ENCODE measurements at places on chromosomes 3 and 15.

DNA sequence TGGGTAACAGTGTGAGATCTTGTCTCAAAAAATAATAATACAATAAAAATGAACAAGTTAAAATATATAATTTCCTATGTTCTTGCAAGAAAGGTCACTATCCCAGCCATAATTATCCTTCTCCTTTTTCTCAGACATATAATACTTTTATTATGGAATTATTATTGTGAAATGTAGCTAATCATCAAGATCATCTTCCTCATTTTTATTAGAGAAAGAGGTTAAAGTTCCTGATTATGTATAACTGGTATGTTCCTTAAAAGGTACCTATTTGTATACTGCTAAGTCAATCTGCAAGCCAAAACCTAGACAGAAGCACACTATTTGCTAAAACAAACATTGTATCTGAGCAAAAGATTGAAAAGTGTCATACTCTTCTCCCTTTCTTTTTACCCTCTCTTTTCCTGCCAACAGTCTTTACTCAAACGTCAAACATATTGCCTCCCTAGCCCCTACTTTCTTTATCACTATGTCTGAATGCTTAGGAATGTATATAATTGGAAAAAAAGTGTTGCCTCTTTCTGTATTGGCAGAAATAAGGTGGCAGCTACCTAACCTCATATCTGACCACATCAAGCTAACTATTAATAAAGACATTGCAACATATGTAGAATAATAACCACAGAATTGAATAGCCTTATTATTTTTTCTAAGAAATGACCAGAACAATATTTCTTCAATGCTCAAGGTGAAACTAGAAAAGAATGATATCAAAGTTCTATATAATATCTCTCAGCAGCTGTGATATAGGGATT lies 18.5 kb downstream of the SEC11A start:
- no peak overlapping the region for H3K27ac ChIP-seq
- H3K36me3 ChIP-seq: no peaks in the 10 kb centered on the region
- no peaks in the 10 kb centered on the region for H3K4me1 ChIP-seq
- H3K4me3 ChIP-seq: no peak overlapping the region
- no peaks in the 10 kb centered on the region for H3K27me3 ChIP-seq

DNA sequence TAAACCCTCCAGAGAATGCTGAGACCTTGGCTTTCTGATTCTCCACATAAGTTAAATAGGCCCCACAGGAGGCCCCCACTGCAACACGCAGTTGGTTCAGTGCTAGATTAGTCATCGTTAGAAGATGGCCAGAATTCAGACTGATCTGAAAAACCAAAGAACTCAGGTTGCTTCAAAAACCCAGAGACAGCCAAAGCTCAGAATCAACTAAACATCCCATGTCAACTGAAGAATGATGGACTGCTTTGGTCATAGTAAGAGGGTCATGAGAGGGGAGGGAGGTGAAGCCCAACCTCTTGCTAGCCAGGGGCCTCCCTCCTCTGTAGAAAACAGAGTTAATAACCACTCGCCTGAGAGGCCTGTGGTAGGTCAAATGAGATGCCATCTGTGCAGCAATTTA lies 93.1 kb downstream of the AKAP13 start:
- no peaks in the 10 kb centered on the region for H3K27me3 ChIP-seq
- H3K4me1 ChIP-seq: peaks cover 1% of the 10 kb centered on the region
- H3K36me3 ChIP-seq: no peaks in the 10 kb centered on the region

DNA sequence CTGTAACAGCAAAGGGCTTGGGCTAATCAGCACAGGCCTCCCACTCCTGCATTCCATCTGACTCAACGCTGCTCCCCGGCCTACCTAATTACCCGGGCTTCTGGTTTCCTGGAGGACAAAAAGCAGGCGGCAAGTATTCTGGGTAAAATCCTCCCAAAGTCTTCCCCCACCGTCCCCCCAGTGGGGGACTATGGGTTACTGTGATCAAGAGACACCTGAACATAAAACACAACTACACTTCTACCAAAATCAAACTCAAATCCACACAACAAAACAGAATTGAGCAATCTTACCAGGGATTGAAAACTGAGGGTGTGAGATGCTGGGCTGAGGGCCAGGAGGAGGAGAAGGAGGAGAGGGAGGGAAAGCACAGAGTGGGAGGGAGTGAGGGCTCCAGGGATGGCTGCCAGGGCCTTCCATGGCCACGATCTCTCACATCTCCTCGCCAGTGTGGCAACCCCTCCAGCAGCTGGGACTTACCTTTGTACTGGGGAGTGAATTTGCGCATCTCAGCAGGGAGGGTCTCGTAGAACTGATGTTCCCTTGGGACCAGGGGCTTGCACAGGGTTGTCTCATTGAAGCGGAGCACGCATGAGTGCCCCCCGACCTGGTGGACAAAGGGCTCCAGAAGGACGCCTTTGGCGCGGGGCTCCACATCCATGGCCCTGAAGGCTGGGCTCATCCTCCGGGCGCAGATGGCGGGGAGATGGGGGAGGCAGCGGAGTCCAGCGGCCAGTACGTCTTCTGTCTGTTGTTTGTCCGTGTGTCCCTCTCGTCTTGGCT lies 9.1 kb upstream of the NCKIPSD start:
- no peak overlapping the region for H3K4me3 ChIP-seq
- peaks cover 1% of the 10 kb centered on the region for H3K4me1 ChIP-seq
- no peak for DNase-seq
- peaks cover 31% of the 10 kb centered on the region for H3K36me3 ChIP-seq
- H3K27ac ChIP-seq: no peak overlapping the region

DNA sequence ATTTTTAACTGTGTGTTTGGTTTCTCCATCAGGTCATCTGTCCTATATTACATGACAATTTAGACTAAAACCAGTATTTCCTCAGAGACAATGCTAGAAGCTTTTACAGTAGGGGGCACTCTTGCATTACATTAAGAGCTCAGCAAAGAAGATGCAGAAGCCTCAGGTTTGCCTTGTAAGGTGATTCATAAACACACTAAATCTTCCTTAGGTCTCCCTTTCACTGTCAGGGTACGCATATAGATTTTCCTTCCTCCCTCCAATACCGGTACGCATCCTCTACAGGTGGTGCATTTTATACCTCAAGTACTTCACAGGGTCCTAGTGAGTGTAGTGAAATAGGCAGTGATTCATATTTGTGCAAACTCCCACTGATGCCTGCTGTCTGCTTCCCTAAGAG lies 46.5 kb downstream of the CD86 start:
- no peak overlapping the region for H3K4me3 ChIP-seq
- H3K36me3 ChIP-seq: no peaks in the 10 kb centered on the region
- peak; percentile 54 for DNase-seq

DNA sequence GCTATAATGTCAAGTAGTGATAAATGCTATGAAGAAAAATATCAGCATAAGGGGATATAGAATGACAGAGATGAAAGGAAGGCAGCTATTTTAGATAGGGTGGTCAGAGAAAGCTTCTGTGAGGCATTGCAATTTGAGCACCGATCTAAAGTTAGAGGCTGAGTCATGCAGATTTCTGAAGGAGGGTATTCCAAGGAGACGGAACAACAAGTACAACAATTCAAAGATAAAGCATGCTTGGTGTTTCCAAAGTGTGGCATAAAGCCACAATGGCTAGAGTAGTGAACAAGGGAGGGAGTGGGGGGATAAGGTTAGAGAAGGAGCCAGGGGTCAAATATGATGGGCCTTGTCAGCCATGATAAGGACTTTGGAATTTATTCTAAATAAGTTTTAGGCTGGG lies 71.9 kb downstream of the PFN2 start:
- no peaks in the 10 kb centered on the region for H3K36me3 ChIP-seq
- H3K27ac ChIP-seq: no peak overlapping the region
- H3K4me1 ChIP-seq: no peaks in the 10 kb centered on the region
- no peaks in the 10 kb centered on the region for H3K27me3 ChIP-seq
- H3K4me3 ChIP-seq: no peak overlapping the region

GRCh38 chr3:83948771-83949170 lies 1010.0 kb upstream of the CADM2 start:
- H3K4me1 ChIP-seq: no peaks in the 10 kb centered on the region
- no peak overlapping the region for H3K4me3 ChIP-seq
- no peaks in the 10 kb centered on the region for H3K36me3 ChIP-seq
- no peak for DNase-seq
- no peak overlapping the region for H3K27ac ChIP-seq

- DNase-seq: no peak
- no peak overlapping the region for H3K27ac ChIP-seq
- no peaks in the 10 kb centered on the region for H3K27me3 ChIP-seq
- no peaks in the 10 kb centered on the region for H3K36me3 ChIP-seq
- no peak overlapping the region for H3K4me3 ChIP-seq
- 0 out of 2 replicates have a peak, but pooled peaks cover 2% of the 10 kb centered on the region for H3K4me1 ChIP-seq
These were observed 37.0 kb upstream of the TJP1 start for GRCh38 chr15:29859293-29859692.

- no peak for DNase-seq
- H3K27ac ChIP-seq: no peak overlapping the region
- H3K36me3 ChIP-seq: no peaks in the 10 kb centered on the region
- H3K4me3 ChIP-seq: no peak overlapping the region
- H3K4me1 ChIP-seq: no peaks in the 10 kb centered on the region
These were observed 80.2 kb downstream of the WNT5A start for GRCh38 chr3:55406696-55407425.

DNA sequence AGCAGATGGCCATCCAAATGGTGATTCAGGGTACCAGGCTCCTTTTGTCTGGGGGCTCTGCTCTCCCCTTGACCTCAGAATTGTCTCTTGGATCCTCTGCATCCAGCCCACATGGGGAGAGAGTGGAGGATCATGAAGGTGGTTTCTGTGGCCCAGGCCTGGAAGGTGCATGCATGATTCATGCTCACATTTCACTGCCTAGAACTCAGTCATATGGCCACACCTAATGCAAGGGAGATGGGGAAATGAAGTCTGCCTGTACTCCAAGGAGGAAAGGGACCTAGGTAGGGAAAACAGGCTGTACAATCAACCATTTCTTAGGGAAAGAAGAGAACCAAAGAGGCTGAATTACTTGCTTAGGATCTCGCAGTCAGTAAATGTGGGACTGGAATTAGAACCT lies 15.1 kb downstream of the HRG start:
- H3K4me3 ChIP-seq: no peak overlapping the region
- H3K27ac ChIP-seq: no peak overlapping the region
- H3K4me1 ChIP-seq: no peaks in the 10 kb centered on the region
- no peaks in the 10 kb centered on the region for H3K27me3 ChIP-seq
- no peak for DNase-seq

- no peak overlapping the region for H3K4me3 ChIP-seq
- H3K36me3 ChIP-seq: no peaks in the 10 kb centered on the region
- H3K27ac ChIP-seq: no peak overlapping the region
- no peak for DNase-seq
These were observed 64.6 kb upstream of the P2RY1 start for GRCh38 chr3:152770296-152770695.

GRCh38 chr3:98843266-98843959 lies 58.1 kb downstream of the DCBLD2 start:
- no peaks in the 10 kb centered on the region for H3K27me3 ChIP-seq
- no peak for DNase-seq
- no peak overlapping the region for H3K4me3 ChIP-seq
- H3K4me1 ChIP-seq: no peaks in the 10 kb centered on the region
- H3K36me3 ChIP-seq: no peaks in the 10 kb centered on the region

- no peak overlapping the region for H3K4me3 ChIP-seq
- no peaks in the 10 kb centered on the region for H3K36me3 ChIP-seq
- no peak overlapping the region for H3K27ac ChIP-seq
- H3K27me3 ChIP-seq: peaks cover 10% of the 10 kb centered on the region
These were observed 4.5 kb upstream of the CFAP100 start for GRCh38 chr3:126390201-126390600.

DNA sequence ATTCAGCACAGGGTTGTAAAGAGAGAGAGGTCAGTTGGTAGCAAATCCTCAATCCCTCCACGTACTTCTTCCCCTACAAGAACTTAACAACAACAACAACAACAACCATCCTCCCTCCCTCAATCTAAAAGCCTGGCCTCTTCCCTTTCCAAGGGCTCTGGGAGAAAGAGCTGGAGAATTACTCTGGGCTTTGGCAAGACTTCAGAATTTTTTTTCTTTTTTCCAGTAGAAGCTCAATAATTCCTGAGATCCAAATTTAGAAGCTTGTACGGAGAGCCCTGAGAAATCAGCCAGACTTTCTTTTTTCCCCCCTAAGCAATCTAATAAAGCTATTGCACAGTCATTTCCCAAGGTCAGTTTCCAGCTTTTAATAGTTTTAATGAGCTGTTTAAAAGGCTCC lies 95.8 kb upstream of the CACNA2D3 start:
- H3K4me1 ChIP-seq: no peaks in the 10 kb centered on the region
- H3K4me3 ChIP-seq: no peak overlapping the region
- H3K36me3 ChIP-seq: no peaks in the 10 kb centered on the region
- H3K27me3 ChIP-seq: no peaks in the 10 kb centered on the region
- H3K27ac ChIP-seq: no peak overlapping the region

DNA sequence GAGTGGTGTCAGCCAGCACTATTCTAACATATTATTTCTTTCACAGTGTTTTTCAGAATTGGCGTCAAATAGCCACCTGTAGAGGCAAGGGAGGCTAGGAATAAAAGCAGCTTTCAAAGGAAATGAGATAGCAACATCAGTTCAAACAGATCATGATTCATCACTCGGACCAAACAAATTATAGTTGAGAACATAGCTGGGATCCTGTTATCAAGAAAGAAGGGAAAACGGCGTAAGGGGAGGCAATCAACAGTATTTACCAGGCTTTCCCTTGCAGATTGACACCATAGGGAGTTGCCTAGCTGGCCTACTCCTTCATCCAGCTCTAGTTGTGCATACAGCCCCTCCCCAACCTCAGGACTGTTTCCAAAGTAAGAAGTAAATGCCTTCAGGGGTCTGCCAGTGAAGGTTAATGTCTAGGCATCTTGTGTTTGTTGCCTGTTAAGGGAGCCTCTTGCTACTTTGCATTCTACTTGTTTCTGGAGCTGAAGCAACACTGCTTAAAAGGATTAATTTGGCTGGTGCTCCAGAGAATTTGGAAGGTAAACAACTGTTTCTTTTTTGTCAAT lies 286.5 kb downstream of the NSUN3 start:
- DNase-seq: no peak
- no peaks in the 10 kb centered on the region for H3K27me3 ChIP-seq
- peaks cover 4% of the 10 kb centered on the region for H3K4me1 ChIP-seq
- no peak overlapping the region for H3K27ac ChIP-seq

DNA sequence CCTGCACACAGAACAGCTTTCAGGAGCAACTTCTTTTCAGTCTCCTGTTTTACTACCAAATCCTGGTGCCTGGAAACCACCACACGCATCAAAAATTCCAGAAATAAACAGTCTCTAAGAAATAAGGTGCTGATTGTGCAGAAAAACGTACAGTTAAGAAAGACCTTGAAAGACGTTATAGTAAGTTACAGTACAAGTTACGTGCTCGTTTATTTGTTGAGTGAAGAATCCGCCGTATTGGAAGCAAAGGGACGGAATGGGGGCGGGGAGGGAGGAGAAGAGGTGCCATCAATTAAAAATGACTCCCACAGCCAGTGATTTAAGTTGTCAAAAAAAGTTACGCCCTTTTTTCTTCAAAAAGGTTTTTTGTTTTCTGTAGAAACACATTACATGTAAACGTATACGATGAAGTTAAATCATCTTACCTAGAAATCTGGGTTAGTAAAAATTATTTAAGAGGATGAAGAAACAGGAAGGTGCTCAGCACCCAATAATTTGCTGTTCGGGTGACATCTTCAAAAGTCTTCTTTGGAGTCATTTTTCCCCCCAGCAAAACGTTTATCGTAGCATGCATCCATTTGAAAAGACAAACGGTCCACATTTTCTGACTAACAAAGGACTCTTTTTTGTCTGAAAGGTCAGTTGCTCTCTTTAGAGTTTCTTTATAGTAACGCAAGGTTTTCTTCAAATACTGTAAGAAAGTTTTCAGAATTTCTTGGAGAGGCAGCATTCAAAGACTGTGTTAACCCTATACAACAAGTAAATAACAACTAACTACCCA lies 782 bp upstream of the UACA start:
- no peak for DNase-seq
- H3K4me1 ChIP-seq: no peaks in the 10 kb centered on the region
- no peak overlapping the region for H3K27ac ChIP-seq
- no peaks in the 10 kb centered on the region for H3K36me3 ChIP-seq
